ENCODE measurements at places on chromosomes 4 and X.

GRCh38 chr4:110586131-110586850 is 36.6 kb downstream of the PITX2 start:
- DNase-seq = no peak

- DNase-seq = no peak
Measured at GRCh38 chr4:99979872-99980271, 29.8 kb upstream of the H2AZ1 start.

DNA sequence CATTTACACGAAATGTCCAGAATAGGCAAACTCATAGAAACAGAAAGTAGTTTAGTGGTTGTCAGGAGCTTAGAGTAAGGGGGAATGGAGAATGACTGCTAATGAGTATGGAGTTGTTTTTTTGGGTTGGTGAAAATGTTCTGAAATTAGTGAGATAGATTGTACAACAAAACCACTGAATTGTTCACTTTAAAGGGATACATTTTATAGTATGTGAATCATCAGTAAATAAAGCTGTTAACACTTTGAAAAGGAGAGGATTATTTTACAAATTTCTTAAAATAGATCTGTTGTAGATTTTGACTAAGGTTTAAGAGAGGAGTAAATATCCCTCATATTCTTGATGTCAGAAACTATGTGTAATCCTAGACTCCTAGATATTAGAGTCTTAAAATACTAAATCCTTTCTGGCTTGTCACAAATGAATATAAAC is 82.7 kb downstream of the RAPGEF2 start:
- no peak for DNase-seq

DNA sequence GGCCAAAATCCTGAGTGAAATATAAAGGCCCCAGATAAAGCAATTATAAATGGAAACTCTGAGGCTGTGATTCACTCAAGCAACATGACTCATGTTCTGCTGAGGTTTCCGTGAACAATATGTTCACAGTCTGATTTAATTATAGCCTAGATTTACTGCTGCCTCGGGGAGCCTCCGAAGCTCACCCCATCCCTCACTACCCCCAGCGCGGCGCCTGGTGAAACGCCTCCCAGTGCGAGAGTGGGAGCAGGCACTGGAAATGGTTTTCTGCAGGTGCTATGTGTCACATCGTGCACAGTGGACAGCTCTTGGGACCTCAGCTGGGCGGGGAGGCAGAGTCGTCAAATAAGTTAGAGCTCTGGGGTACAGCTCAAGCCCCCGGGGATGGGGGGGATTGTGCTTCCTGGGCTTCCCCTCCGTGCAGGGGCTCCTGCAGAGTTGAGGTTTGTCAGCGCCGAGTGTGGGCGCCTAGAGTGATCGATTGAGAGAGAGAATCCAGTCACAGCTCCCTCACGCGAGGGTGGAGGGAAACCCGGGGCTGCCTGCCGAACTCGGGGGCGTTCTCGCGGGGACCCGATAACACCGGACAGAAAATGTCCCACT is 110.6 kb downstream of the PHKA2 start:
- no peak for DNase-seq

GRCh38 chr4:148288448-148288847 is 153.8 kb downstream of the NR3C2 start:
- no peak for DNase-seq

- DNase-seq = no peak
Measured at GRCh38 chr4:1326751-1327525, 20.1 kb upstream of the UVSSA start.

GRCh38 chr4:71732706-71733105 is 51.2 kb downstream of the GC start:
- no peak for DNase-seq

DNA sequence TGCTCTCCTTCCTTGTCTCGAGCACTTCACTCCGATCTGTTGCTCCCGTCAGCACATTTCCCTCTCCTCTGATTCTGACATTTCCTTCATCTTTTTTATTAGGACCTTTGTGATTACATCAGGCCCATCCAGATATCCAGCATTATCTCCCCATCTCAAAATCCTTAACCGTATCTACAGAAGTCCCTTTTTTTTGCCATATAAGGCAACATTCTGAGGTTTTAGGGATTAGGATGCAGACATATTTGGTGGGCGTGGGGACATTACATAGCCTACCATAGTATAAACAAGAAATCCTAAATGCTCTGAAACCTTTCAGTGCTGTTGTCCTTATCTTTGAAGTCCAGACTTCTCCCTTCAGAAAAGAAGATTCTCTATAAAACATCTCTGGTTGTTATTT is 505.0 kb upstream of the PITX2 start:
- DNase-seq = no peak

DNA sequence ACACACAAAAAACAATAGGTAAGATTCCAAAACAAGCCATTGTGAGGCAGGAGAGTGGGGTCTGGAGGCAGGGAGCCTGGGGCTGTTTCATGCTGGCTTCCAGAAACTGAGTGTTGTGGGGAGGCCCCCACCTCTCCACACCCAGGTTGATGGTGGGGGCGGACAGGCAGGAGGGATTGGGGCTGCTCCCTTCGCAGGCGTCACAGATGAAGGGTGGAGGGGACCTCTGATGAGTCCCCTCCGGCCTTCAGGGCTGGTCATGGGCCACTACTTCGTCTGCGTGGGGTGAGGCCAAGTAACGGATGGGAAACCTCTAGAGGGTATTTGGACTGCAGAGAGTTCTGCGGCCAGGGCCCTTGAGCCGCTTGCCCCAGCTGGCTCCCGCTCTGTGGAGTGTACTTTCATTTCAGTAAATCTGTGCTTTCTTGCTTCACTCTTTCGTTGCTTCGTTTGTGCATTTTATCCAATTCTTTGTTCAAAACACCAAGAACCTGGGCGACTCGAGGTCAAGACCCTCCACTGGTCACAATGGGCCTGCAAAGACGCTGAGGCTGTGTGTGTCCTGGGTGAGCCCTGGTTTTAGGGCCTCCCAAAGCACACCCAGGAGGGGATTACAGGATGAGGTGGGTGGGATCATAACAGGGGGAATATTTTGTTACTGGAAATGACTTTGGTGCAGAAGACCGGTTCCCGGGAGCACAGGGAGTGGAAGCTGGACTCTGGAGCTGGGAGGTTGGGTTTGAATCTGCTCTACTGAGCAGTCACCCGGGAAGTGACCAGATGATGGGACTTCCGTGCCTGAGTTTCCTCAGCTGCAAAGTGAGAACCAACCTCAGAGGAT is 83.7 kb upstream of the ADRA2C start:
- DNase-seq = no peak

DNA sequence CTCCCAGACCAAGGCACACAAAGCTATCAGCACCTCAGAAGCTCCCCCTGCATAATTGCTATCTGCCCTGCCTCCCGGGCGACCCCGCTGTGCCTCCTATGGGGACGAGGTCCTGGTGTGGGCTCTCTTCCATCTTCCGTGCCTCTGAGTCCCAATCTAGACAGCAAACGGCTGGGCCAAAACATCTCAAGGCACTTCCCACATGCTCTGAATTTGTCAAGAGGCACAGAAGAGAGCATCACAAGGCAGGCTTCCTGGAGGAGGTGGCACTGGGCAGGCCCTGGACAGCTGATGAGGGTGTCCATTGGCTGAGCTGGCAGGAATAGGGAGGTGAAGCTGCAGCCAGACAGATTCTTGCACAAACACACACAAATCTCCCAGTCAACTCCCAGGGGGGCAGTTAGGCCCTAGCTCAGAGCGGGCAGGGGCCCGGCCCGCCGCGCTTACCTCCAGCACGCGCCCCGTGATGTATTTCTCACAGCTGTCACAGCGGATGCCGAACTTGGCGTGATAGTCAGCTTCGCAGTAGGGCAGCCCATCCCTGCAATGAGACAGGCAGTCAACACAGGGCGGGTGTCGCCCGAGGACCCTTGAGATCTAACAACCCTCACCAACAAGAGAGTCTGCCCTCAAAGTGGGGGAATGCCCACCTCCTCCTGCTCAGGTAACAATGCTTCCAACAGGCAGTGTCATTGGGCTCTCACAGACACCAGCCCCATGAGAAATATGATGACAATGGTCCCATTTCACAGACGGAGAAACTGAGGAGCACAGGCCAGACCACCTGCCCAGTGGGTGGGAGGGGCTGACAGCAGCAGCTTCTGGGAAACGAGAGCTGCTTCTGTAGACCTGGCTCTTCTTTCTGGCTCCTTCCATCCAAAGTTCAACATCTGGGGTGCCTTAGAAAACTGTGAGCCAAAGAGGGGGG is 81.2 kb downstream of the ABLIM2 start:
- no peak for DNase-seq

DNA sequence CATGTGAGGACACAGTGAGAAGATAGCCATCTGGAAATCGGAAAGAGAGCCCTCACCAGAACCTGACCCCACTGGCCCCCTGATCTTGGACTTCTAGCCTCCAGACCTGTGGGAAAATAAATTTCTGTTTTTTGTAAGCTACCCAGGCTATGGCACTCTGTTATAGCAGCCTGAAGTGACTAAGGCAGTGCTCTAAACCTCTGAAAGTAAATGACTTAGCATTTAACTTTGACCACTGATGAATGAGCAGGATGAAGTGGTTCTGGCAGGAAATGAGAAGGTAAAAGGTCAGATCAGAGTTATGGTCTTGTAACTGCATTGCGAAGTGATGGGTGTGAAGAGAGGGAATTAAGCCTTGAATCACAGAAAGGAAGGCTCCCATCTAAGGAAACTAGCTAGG is 17.0 kb downstream of the GPAT3 start:
- DNase-seq = no peak

- no peak for DNase-seq
Measured at GRCh38 chrX:50202539-50202938, 1.7 kb upstream of the AKAP4 start.
